ENCODE measurements at places on chromosomes 5 and 9.

GRCh38 chr9:37534412-37534811 is 41.8 kb downstream of the FBXO10 start:
- DNase-seq: no peak

DNA sequence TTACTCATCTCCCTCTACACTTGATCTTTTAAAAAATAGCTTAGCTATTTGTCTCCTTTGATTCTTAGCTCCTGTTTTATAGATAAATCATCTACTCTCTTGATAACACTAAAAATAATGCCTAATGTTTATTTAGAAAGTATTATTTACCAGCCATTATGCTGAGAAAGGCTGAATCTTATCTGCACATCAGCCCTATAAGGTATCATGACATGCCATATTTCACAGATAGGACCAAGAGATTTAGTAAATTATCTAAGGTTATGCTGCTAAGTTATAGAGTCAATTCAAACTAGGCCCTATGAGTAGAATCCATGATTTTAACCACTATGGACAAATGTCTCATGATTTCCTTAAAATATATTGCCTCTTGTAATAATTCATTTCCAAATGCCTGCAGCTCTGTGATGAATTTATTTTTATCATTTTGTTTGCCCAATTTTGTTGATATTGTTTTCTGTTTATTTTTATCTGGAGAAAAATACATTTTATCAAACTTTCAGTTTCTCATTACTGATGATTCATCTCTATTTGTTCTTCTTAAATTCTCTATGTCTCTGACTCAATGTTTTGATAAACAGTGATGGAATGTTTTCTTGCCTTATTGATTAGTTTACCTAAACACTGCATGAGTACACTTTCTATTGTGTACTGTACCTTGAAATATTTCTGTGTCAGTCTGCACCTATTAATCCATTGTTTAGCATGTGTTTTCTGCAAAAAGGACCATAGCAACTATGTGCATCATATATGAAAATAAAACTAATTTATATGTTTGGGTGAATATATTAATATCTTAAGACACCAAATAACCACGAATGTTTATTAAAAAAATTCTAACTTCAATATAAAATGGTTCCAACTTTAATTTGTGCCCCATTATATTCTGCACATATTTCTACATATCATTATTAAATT is 300.8 kb downstream of the CDH9 start:
- no peak for DNase-seq

- DNase-seq: no peak
Measured at GRCh38 chr9:6655036-6655435, 9.5 kb upstream of the GLDC start.

- DNase-seq: no peak
Measured at GRCh38 chr9:7243838-7244237, 486.1 kb downstream of the KDM4C start.

GRCh38 chr5:109455598-109456096 is 45.9 kb upstream of the PJA2 start:
- peak; percentile 100 for DNase-seq

GRCh38 chr9:128232528-128233428 is 29.6 kb downstream of the DNM1 start:
- no peak for DNase-seq

- DNase-seq: no peak
Measured at GRCh38 chr5:161098516-161098915, 246.5 kb upstream of the ATP10B start.

GRCh38 chr5:173796721-173797495 is 91.2 kb upstream of the CPEB4 start:
- no peak for DNase-seq

DNA sequence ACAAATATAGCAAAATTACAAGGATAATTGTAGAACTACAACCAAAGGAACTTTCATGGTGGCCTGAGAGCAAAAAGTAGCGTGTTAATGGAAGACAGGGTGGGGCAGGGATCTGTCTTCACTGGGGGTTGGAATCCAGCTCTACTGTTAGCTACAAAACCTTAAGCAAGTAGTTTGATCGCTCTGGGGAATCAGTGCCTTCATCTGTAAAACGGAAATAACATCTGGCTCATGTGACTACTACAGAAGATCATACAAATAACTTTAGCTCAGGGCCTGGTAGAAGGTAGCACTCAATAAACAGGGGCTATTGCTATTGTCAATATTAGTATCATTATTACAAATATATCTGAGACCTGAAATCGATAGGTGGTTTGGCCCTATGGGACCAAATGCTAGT is 40.4 kb downstream of the ZNF608 start:
- no peak for DNase-seq

GRCh38 chr9:78668148-78668832 is 371.4 kb downstream of the PSAT1 start:
- DNase-seq: peak; percentile 80

DNA sequence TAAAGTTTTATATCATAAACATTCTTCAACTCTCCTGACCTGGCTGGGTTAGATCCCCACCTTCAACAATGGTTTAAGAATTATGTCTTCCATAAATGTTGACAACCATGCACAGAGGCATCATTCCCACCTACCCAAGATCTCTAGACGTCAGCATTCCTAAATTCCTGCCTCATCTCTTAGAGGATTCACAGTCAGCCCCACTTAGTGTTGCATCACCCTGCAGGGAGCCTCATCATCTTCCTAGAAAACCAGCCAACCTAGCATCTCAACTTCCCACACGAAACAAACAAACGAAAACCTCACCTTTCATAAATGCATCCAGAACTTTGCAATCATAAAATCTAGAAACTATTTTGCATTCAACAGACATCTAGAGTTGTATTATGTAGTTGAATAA is 816.1 kb upstream of the C9orf72 start:
- DNase-seq: no peak

- DNase-seq: no peak
Measured at GRCh38 chr5:128228521-128228920, 145.0 kb downstream of the SLC12A2 start.

GRCh38 chr9:93596399-93596798 is 20.0 kb downstream of the PHF2 start:
- no peak for DNase-seq

GRCh38 chr9:70567511-70567910 is 153.1 kb upstream of the KLF9 start:
- DNase-seq: no peak

DNA sequence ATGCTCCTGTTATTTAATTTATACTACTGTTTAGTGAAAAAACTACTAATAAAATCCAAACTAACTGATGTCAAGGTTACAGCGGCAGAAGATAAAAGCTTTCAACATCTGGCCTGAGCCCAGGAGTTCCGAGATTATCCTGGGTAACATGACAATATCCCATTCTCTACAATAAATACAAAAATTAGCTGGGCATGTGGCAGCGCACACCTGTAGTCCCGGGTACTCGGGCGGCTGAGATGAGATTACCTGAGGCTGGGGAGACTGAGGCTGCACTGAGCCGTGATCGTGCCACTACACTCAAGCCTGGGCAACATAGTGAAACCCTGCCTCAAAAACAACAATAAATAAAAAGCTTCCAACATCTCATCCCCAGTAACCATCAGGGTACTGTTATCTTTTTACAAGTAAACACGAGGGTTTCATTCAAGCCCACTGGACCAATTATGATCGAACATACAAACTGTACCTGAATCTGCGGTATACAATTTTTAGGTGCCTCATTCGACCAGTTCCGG is 1.3 kb downstream of the RPL37 start:
- DNase-seq: no peak

- DNase-seq: no peak
Measured at GRCh38 chr9:68912561-68912960, 101.4 kb downstream of the PRKACG start.

GRCh38 chr9:19028835-19029451 is 4.1 kb downstream of the SAXO1 start:
- DNase-seq: peak; percentile 38

- DNase-seq: peak; percentile 92
Measured at GRCh38 chr9:81559709-81560108, 129.6 kb downstream of the TLE1 start.

DNA sequence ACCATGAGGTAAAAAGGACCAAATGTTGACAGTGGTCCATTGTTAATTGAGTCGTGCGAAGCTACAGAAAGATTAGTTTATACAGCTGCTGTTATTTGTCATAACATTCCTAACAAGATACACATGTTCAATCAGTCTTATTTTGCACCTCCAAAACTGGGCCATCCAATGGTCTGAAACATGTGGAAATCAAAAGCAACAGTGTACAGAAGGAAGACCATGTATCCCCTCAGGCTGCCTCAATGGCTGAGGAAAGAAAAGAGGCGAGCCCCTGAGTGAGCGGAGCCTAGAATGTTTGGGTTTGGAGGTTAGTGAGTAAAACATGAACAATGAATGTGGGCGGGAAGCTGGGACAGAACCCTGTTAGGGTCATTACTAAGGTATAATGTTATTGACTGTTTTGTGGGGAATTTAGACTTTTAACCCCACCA is 35.6 kb downstream of the NFIB start:
- peak; percentile 78 for DNase-seq

DNA sequence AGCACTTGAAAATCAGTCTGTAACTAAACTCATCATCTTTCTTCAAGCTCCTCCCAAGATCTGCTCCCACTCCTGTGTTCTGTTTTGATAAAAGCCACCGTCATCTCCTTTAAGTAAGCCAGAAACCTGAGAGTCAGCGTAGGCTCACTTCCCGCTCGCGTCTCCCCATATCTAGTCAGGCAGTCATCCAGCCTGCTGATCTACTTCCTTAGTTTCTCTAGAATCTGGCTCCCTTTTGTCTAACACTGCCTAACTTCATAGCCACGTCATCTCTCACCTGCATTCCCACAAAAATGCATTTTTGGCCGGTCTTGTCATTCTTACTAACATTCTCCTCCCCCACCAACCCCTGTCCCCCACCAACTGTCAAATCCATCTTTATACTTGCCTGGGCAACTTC is 3.0 kb upstream of the TJP2 start:
- DNase-seq: peak; percentile 100

- DNase-seq: peak; percentile 81
Measured at GRCh38 chr5:74640954-74641734, 616 bp upstream of the ENC1 start.

- no peak for DNase-seq
Measured at GRCh38 chr5:1208743-1209488, 7.5 kb downstream of the SLC6A19 start.

DNA sequence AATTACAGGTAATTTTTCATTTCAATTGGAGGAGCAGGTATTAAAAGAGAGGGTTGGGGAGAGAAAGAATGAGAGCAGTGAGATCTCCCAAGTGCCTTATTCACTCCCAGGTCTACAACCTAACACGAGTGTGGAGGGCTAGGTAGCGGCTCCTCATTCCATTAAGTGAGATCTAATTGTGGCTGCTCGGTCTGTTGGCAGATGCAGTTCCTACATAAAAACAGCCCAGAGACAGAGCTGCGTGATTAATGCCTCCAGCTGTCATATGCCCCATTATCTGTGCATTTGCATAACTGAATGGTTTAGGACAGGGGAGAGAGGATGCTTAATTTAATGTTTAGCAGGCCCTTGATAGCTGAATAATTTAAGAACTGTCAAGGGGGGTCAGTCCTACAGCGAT is 100.5 kb downstream of the PSAT1 start:
- DNase-seq: no peak

- DNase-seq: no peak
Measured at GRCh38 chr9:69768716-69769115, 8.9 kb upstream of the PTAR1 start.

GRCh38 chr9:68822596-68823165 is 117.6 kb downstream of the PIP5K1B start:
- no peak for DNase-seq

DNA sequence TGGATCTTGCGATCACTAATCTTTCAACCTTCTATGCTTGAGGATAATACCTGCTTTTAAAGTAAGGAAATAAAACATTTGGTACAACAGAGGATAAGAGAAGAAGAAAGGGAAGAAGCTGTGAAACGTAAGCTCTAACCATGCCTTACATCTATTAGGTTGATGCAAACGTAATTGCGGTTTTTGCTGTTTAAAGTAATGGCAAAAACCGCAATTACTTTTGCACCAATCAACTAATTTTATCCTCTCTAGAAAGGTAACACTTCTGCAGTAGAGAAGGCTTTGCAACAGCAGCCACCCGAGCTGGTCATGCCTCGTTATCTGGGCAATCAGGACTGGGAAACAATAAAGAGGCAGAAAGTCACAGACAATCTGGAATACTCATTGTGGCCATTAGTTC is 224.1 kb downstream of the MED10 start:
- no peak for DNase-seq

GRCh38 chr5:98372351-98372750 is 401.1 kb upstream of the RGMB start:
- no peak for DNase-seq

DNA sequence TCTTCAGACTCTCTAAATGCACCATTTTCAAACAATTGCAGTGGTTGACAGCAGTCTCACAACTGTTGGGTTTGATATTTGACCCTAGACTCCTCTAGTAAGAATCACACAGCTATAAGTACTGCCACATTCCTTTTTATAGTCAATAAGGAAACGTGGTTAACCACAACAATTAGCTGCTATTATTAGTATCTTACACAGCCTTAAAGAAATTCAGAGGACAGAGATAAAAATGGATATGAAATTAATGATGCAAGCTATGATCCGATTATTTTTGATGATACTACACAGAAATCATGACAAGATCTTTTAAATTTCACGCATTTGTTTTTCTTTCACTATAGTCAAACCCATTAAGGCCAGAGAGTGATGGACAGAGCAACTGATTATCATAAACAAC is 288.6 kb upstream of the C9orf72 start:
- peak; percentile 53 for DNase-seq

DNA sequence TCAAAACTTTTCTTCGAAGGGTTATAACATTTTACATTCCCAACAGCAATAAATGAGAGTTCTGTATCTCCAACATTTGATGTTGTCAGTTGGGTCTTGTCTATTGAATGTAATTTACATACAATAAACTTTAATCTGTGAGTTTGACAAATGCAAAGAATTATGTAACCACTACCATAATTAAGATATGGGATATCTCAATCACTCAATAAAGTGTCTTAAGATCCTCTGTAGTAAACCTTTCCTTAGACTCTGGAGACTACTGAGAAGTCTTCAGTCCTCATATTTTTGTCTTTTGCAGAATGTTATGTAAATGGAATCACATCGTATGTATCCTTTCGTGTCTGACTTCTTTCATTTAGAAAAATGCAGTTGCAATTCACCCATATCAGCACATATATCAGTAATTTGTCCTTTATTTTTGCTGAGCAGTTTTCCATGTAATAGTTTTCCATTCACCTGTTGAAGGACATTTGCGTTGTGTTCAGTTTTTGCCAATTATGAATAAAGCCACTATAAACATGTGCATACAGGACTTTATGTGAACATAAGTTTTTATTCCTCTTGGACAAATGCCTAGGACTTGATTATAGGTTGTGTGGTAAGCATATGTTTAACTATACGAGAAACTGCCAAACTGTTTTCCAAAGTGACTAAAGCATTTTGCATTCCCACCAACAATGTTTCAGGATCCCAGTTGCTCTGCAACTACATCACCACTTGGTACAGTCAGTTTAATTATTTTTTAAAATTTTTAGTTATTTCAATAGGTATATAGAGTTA is 784.6 kb upstream of the ZNF608 start:
- no peak for DNase-seq
